Activated CD4-positive, alpha-beta T cell treated with anti-CD3 and anti-CD28 coated beads, Interleukin-2, amount 50 U/mL, for 1 hour (primary cell): ENCODE measurements at places on chromosomes 6 and 20.

- peak; percentile 59 for DNase-seq
Observed at GRCh38 chr6:13427801-13428582, 59.4 kb downstream of the GFOD1 start.

DNA sequence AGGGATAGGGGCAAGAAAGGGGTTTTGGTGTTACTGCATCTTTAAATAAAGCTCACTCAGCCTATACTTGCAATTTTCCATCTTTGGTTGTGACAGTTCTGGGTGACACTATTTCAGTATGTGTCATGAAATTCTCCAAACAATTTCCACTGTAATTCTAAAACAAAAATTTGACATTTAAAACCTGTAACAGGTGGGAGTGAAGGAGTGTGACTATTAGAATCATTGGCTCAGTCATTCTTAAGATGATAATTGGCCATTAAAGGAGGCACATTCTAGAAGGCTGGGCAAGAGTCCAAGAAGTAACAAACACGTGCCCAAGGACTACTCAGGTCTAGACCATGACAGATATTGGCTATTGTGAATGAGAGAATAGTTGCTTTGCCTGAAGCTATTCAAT lies 153.3 kb upstream of the ARG1 start:
- DNase-seq, result no peak

DNA sequence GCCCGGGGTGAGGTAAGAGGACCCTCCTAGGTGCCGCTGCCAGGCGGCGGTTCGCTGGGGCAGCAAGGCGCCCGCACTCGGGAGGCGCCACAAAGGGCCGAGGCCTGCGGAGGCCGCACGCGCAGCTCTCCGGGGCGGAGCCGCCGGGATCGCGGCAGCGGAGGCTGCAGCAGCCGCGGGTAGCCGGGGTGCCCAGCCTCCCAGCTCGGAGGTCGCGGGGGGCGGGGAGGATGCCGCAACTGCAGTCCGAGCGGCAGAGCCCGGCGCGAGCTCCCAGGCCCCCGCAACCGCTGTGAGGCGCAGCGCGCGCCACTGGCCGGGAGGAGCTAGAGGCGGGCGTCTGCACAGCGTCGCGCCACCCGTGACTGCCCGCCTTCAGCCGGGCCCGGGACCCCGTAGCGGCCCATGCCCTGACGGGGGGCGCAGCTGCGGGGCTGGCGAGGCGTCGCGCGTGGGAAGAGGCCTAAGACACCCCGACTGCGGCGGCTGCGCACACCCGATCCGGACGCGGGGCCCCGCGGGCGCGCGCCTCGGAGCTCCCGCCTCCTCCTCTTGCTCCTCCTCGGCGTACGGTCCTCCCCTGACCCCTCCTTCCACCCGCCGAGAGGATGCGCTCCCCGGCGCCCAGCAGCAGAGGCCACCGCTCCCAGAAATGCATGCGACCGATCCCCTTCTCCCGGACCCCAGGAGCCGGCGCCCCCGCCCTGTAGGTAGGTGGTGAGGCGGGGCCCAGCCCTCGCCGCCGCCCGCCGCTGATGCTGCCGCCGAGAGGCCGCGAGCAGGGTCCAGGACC lies at the start of gene NCOA7:
Gene NCOA7 (plus strand): TSS at position 603 of the 793 bp plus-strand sequence. CDS start 24,395 bp downstream, outside the sequence.
- DNase-seq, result peak; percentile 75

- DNase-seq, result no peak
Observed at GRCh38 chr6:143621876-143622605, 55.7 kb upstream of the PHACTR2 start.

- no peak for DNase-seq
Observed at GRCh38 chr6:53165293-53165692, 16.7 kb upstream of the GCM1 start.

GRCh38 chr6:157966589-157966977 lies 15.1 kb upstream of the SYNJ2 start:
- DNase-seq, result no peak

DNA sequence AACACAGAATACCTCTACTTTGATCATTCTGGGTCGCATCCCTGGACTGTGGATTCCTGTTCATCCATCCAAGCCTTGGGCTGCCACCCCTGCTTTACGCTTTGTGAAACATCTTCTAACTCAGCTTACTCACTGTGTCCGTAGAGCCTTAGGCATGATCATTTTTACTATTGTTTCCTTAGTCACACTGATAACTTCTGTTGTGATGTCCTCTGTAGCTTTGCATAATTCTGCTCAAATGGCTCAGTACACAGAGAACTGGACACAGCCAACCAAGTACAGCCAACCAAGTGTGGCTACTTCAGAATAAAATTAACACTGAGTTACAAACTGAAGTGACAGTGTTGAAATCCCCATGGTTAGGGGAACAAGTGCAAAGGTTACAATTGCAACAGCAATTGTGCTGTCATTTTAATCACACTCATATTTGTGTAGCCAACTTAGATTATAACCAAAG lies 8.6 kb upstream of the FKBP1A start:
- no peak for DNase-seq

- no peak for DNase-seq
Observed at GRCh38 chr6:43125119-43125518, 46.0 kb upstream of the SRF start.

DNA sequence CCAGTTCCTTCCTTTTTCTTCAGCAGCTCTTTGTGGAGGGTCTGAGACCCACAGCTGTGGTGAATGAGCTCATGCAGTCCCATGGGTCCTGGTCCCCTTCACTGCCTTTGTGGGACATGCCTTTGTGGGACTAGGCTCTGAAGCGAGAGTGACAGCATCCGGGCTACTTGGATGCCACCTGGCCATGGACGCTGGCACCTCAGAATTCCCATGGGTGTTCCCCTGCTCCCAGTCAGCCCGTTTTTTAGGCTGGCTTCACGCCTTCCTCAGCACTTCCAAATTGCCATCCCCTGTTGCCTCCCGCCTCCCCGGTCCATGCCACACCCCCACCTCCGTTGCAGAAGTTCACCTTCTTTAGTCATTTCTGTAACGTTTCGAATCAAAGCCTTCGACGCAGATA lies 45.1 kb downstream of the RAMACL start:
- no peak for DNase-seq

DNA sequence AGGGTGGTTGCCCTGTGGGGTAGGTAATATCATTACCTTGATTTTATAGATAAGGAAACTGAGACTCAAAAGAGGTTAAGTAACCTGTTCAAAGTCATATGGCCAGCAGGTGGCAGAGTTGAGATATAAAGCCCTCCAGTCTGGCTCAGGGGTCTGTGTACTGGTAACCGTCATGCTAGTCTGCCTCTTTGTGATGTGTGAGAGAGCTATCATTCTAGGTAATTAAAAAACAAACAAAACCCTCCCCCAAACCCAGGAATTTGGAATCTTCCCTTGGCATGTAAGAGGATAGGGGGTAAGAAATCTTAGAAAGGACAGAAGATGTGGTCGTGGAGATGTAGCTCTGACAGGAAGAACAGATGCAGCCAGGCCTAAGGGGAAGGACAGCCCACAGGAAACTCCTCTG lies 206.0 kb downstream of the CDC5L start:
- DNase-seq, result peak; percentile 48

DNA sequence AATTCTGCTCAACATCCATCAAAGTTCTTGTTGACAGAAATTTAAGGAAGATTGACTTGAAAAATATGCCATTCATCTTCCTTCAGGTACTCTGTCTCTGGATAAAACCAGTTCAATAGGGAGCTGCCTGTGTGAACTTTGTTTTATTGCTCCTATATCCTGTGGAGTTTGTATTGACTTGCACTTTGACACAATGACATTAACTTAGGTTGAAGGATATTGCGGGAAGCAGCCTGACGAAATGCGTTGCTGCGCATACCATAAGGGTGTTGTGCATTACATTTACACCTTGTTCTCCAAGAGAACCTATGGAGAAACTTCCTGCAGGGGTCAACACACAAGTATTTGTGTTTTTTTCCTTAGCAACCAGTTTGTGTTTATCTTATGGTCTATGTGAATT lies 185.4 kb upstream of the GRIK2 start:
- DNase-seq, result no peak

- no peak for DNase-seq
Observed at GRCh38 chr6:26016245-26016962, 53.8 kb downstream of the TRIM38 start.

DNA sequence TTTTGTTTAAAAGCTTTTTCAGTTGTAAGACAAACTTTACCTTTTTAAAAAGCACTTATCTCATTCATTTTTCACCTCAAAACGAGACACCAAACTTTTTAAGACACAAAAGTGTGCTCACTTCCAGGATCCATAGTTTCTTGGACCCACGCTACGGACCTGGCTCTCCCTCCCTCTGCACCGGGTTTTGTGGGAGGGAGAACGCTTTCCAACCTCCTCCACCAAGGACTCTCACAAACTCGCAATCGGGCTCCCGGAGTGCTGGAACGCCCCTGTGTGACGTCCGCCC lies 436 bp downstream of the CAGE1 start:
- DNase-seq, result no peak

DNA sequence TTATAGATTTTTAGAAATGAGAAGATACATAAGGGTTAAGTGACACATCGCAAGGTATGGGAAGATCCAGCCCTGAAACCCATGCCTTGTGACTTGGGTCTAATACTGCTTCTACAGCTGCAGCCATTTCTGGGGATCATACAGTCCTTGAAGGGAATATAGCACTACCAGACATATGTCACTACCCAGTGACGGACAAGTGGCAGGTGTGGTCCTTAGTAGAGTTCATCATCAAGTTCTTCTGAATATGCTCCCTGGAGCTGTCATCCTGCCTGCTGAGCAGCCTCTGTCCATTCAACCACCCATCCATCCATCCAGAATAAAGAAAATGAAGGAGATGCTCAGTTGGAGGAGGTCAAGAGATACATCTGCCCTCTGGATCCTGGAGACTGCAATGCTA lies 118.6 kb upstream of the ASF1A start:
- DNase-seq, result no peak

- DNase-seq, result no peak
Observed at GRCh38 chr6:107712665-107713551, 111.2 kb downstream of the SCML4 start.

GRCh38 chr20:36440370-36441026 lies 100.8 kb upstream of the MYL9 start:
- no peak for DNase-seq

- no peak for DNase-seq
Observed at GRCh38 chr20:51930775-51931174, 128.5 kb upstream of the SALL4 start.

DNA sequence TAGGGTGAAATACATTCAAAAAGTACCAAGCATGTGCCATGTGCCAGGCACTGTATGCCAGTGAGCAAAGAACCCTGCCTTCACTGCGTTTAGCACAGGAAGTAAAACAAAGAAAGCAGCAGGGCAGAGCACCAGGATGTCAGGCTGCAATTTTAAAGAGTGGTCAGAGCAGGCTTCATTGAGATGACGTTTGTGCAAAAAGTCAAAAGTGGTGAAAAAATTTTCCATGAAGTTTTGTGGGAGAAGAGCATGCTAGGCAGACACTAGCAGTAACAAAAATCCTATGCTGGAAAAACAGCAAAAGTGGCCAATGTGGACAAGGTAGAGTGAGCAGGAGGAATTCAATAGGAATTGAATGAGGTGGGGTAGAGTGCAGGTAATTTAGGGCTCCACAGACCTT lies 31.3 kb downstream of the AKIRIN2 start:
- no peak for DNase-seq

- DNase-seq, result no peak
Observed at GRCh38 chr20:51159303-51159702, 136.4 kb upstream of the KCNG1 start.

DNA sequence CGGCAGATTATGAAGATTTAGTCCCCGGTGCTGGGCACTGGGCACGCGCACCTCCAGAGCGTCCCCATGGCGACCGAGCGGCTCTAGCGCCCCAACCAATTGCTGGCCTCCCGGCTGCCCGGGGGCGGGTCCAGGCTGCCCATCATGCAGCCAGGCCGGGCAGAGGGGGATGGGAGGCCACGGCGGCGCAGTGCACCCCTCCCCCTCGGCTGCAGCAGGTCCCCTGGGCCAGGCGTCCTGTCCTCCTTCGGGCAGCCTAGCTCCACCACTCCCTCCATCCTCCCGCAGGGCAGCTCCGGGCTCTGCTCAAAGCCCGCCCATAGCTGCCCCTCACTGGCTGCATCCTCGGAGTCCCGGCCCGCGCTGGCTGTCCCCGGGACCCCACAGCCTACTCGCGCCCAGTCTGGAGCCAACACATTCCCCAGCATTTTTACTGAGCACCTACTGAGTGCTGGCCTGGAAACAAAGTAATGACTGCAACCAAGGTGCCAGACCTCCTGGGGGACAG lies 99.4 kb downstream of the ASXL1 start:
- no peak for DNase-seq

DNA sequence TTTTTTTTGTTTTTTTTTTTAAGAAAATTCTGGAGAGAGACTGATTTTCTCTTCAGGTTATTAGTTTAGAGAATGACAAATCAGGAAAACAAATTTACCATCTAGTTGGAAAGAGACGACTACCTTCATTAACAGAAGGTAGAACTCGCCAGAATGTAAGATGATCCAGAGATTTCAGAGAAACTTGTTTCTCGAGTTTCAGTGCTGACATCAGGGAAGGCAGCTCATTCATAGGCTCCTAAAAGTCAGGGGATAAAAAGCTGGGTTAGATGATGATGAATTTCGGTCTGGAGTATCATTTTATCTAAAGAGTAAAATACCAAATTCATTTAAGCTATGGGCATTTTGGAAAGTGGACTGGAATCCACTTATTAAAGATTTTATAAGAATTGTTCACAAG lies 27.9 kb downstream of the ZNF334 start:
- DNase-seq, result no peak

DNA sequence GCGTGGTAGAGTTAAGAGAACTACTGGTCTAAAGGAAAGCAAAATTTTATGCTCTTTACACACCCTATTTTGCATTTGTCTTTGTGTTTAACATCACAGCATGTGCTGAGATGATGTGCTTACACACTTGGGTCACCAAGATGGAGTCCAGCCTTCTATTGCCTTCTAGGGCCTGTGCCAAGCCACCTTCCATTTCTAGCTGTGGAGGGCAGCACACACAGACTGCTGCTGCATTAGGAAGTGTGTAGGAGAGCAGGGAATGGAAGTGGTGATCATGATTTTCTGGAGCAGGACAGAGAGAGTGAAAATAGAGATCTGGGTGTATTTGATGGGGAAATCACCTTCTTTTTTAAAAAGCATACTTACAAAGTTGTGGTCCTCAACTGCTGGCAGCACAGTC lies 191.6 kb downstream of the SOX4 start:
- DNase-seq, result no peak

GRCh38 chr6:161353208-161353613 lies 79.3 kb upstream of the AGPAT4 start:
- no peak for DNase-seq
